ENCODE measurements at places on chromosomes 12 and 14. TPM values are rescaled to one million over a fixed set of nuclear protein-coding genes. Genes with fewer than 3 reads are reported as not detected.
A peak's percentile ranks its signal among the peaks of the same experiment; 100 is the strongest.

DNA sequence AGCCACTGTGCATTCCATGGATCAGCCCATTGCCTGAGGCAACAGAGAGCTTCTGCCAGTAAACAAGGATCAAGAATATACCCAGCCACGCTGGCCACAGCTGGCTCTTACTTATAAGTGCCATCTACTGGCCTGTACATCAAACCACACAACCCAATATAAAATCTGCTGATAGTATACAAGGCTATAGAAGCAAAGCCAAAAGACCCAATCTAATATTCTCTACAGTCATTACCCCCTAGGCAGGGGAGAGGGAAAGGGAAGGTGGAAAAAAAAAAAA, 4.4 kb upstream of the FAM186B start:
- H3K27ac ChIP-seq, result no peak overlapping the region
- peak; percentile 45 for DNase-seq
- H3K27me3 ChIP-seq, result no peaks in the 10 kb centered on the region
- no peak overlapping the region for H3K4me3 ChIP-seq
- no peaks in the 10 kb centered on the region for H3K36me3 ChIP-seq

The CDKL1 gene
- 2.6 TPM for total RNA-seq

- no peaks in the 10 kb centered on the region for H3K27me3 ChIP-seq
- peaks cover 7% of the 10 kb centered on the region for H3K4me1 ChIP-seq
- no peak overlapping the region for H3K4me3 ChIP-seq
- H3K27ac ChIP-seq, result no peak overlapping the region
Observed at GRCh38 chr14:58699681-58700205, 62.0 kb downstream of the DACT1 start.

The HOTAIR gene
- not detected for total RNA-seq

The LIN7A gene
- 16.3 TPM for total RNA-seq

GRCh38 chr12:64587447-64587846, 22.8 kb upstream of the RASSF3 start:
- H3K4me3 ChIP-seq, result no peak overlapping the region
- no peaks in the 10 kb centered on the region for H3K27me3 ChIP-seq
- DNase-seq, result peak; percentile 71

DNA sequence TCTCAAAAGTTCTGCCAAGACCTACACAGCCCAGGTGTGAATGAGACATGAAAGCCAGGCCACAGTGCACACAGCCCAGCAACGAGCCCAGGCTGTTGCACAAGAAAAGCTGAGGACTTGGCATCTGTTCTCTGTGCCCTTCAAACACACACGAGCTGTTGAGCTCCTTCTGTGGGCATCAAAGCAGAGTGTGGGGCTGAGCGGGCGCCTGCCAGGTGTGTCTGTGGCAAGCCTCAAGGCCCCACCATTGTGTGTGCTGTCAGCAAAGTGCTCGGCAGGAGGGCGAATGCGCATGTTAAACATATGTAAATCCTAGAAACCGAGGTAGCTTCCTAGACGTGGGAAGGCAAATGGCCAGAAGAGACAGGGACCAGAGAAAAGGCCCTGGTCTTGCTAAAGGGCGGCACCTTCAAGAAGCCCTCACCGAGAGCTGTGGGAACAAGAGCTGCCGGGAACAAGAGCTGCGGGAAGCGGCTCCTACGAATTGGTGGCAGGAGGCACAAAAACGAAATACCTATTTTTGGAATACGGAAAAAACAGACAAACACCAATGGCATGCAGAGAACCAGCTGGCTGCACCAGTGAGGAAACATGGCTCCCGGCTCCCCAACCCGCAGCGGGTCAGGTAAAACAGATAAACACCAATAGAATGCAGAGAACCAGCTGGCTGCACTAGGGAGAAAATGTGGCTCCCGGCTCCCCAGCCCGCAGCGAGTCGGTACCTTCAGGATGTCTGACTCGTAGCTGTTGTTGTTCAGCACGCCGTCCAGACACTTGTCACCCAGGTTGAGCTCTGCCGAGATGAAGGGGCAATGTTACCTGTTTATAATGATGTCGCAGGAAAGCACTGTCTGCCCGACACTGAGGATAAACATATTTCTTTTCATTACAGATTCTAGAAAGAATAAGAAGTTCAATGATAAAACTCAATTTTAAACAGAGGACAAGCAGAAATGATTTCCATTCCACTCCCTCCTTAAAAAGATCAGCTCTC, 19.0 kb upstream of the GOLGA3 start:
- no peak overlapping the region for H3K4me3 ChIP-seq
- DNase-seq, result peak; percentile 91

The LPCAT3 gene
- total RNA-seq, result 24.1 TPM

DNA sequence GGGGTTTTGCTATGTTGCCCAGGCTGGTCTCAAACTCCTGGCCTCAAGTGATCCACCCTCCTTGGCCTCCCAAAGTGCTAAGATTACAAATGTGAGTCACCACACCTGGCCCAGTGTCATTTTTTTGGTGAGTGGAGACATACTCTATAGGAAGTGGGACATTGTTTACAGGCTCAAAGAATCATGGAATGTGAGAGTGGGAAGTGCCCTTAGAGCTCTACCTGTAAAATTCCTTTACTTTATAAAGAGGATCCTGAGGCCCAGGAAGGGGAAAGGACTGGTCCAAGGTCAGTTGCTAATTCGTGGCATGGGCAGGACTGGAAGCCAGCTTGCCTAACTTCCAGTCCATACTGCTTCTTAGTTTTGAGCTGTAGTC, 8.7 kb upstream of the ADCK1 start:
- no peaks in the 10 kb centered on the region for H3K4me1 ChIP-seq
- H3K27me3 ChIP-seq, result peaks cover 83% of the 10 kb centered on the region
- no peak overlapping the region for H3K4me3 ChIP-seq
- DNase-seq, result no peak
- no peaks in the 10 kb centered on the region for H3K36me3 ChIP-seq

DNA sequence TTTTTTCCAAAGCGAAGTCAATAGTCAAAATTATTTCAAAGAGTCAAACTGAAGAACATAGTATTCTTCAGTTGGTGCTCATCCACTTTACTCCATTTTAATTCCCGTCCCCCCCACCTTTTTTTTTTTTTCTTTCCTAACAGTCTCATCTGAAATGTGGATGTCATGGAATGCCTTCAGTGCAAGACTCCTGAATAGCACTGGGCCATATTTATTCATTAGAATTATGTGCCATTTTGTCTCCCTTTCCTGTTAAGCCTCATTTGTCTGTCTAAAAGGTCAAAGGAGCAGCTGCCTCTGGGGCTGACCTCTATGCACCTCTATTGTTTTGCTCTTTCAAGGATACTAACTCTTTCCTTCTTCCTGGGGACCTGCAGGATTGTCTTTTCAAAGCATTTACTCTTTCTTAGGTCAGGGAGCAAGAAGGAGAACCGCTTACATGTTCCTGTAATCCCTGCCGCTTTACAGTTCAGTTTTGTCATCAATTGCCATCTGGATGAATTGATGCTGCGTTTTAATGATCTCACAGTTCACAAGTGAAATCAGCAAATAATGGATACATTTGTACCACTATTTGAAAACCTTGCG, 310.6 kb downstream of the NPAS3 start:
- no peaks in the 10 kb centered on the region for H3K27me3 ChIP-seq
- no peaks in the 10 kb centered on the region for H3K36me3 ChIP-seq
- no peak for DNase-seq
- peak overlapping the region; percentile 27 for H3K27ac ChIP-seq
- H3K4me3 ChIP-seq, result no peak overlapping the region
- peaks cover 3% of the 10 kb centered on the region for H3K4me1 ChIP-seq

DNA sequence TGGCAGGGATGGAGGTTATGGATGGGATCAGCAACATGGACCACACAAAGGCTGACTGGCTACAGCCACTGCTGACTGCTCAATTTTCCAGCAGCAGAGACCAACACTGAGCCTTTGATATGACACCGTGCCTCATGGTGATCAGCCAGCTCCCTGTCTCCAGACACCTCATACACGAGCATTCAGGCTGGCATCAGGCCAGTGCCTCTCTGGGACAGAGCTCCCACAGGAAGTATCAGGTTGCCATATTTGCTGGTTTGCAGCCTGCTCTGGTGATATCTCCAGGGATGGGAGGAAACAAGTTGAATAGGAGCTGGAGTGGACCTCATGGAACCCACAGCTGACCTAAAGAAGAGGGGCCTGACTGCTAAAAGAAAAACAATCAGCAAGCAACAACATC, 471.2 kb upstream of the ATXN7L3B start:
- no peaks in the 10 kb centered on the region for H3K4me1 ChIP-seq
- no peaks in the 10 kb centered on the region for H3K27me3 ChIP-seq
- no peaks in the 10 kb centered on the region for H3K36me3 ChIP-seq
- no peak overlapping the region for H3K4me3 ChIP-seq

DNA sequence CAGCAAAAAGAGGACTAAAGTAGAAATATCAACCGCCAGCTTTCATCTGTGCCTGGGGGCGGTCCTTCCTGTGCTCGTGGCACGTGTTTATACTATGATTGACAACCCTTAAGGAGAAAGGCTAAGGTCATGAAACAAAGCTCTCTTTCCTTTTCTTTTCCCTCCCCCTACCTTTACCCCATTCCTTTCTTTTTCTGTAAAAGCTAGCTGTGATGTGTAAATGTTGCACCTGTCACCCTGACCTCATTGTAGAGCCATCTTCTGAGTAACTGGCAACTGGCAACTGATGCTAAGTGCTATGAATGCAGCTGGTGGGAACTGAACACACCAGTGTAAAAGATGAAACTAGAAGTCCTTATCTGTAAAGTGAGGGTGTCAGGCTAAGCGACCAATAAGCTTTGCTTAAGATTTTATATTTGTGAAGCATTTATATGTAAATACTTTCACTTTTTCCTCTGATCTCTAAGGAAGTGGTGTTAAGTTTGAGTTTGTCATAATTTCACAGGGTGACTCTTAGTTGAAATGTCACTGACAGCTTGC, 102.8 kb upstream of the BCAT1 start:
- no peak overlapping the region for H3K27ac ChIP-seq
- no peak for DNase-seq
- H3K27me3 ChIP-seq, result no peaks in the 10 kb centered on the region
- H3K4me3 ChIP-seq, result no peak overlapping the region
- H3K4me1 ChIP-seq, result no peaks in the 10 kb centered on the region

- H3K36me3 ChIP-seq, result peaks cover 66% of the 10 kb centered on the region
- H3K4me3 ChIP-seq, result no peak overlapping the region
- no peak overlapping the region for H3K27ac ChIP-seq
- DNase-seq, result no peak
- no peaks in the 10 kb centered on the region for H3K4me1 ChIP-seq
Observed at GRCh38 chr12:67290378-67290777, 21.2 kb downstream of the CAND1 start.

DNA sequence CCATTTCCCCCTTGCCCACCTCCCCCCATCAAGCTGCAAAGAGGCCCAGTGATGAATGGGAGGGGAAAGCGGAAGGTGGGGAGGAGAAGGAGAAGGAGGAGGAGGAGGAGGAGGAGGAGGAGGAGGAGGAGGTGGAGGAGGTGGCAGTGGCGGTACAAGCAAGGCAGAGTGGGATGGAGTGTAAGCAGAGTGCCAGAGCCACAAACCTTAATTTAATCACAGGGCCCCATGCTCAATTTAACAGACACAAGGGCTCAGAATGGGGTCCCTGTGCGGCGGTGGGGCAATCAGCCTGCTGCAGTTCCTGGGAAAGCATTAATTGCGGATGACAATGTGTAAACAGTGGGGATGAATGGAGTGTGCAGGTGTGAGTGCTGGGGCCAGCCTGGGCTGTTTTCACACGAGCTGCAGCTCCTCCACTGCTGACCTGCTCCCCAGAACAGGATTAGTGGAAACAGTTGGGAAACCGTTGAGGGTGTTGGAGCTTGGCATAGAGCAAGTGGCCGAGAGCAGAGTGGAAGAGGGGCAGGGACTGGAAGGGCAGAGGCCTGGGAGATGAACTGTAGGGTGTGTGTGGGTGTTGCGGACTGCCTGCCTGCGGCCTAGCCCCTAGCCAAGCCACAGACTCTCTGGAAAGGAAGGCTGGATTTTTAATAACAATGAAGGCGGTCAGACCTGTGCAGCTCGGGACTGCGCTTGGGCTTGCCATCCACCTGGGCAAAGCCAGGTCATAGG, 36.4 kb upstream of the SMOC1 start:
- H3K27ac ChIP-seq, result peak overlapping the region; percentile 67
- no peaks in the 10 kb centered on the region for H3K4me1 ChIP-seq
- no peak for DNase-seq
- H3K4me3 ChIP-seq, result no peak overlapping the region
- H3K36me3 ChIP-seq, result no peaks in the 10 kb centered on the region

GRCh38 chr12:126424696-126425095, 1359.5 kb downstream of the AACS start:
- H3K36me3 ChIP-seq, result no peaks in the 10 kb centered on the region
- no peak for DNase-seq
- H3K27me3 ChIP-seq, result no peaks in the 10 kb centered on the region
- H3K4me3 ChIP-seq, result no peak overlapping the region
- H3K4me1 ChIP-seq, result no peaks in the 10 kb centered on the region

The IFNG-AS1 gene
- total RNA-seq, result not detected

DNA sequence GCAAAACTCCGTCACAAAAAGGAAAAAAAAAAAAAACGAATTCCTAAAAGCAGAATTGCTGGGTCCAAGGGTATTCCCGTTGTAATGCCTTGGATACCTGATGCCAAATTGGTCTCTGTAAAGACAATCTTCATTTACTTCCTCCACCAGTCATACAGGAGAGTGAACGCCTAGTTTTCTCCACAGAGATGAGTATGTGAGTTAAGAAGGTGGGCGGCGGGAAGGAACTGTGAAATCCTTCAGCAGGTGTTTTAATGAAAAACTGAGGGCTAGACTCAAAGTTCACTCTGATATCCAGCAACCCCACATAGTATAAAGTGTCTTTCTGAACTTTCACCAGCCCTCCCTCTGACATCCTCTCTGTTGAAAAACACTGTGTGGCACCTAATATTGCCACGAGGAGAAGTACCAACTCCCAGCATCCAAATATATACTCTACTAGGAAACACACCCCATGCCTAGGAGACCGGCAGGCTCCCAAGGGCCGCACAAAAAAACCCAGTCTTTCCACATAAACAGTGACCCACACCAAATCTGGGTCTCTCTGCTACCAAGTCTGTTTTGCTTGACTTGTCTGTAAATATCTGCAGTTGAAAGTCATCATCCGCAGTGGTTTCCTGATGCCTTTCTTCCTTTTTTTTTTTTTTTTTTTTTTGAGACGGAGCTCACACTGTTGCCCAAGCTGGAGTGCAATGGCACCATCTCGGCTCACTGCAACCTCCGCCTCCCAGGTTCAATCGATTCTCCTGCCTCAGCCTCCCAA, 30.3 kb upstream of the FOXN3 start:
- peaks cover 11% of the 10 kb centered on the region for H3K4me1 ChIP-seq
- DNase-seq, result no peak
- H3K27ac ChIP-seq, result no peak overlapping the region
- no peaks in the 10 kb centered on the region for H3K27me3 ChIP-seq
- no peaks in the 10 kb centered on the region for H3K36me3 ChIP-seq

- no peak overlapping the region for H3K27ac ChIP-seq
- H3K36me3 ChIP-seq, result no peaks in the 10 kb centered on the region
- no peaks in the 10 kb centered on the region for H3K27me3 ChIP-seq
- H3K4me3 ChIP-seq, result no peak overlapping the region
Observed at GRCh38 chr12:47549258-47549657, 156.6 kb downstream of the RPAP3 start.

The GPRC5D gene
- total RNA-seq, result not detected

The TMEM229B gene
- total RNA-seq, result 0.88 TPM

DNA sequence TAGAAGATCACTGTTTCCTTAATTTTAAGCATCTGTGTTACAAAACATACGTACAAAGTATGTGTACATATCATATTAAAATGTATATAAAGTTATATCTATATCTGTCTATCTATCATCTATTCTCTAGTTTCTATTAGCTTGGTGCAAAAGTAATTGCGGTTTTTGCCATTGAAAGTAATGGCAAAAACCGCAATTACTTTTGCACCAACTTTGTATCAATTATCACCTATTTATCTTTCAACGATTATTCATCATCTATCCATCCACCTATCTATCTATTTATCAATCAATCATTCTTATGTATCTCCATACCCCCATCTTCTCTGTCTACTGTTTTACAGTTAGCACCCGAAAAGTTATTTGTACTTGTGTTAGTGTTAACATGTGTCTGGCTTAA, 447.6 kb downstream of the NRXN3 start:
- H3K36me3 ChIP-seq, result no peaks in the 10 kb centered on the region
- H3K4me3 ChIP-seq, result no peak overlapping the region
- no peak for DNase-seq
- no peaks in the 10 kb centered on the region for H3K4me1 ChIP-seq

Data from endodermal cell (in vitro differentiated cells).